ENCODE measurements at places on chromosomes 1 and 21. TPM values are rescaled to one million over a fixed set of nuclear protein-coding genes. Genes with fewer than 3 reads are reported as not detected.
A peak's percentile ranks its signal among the peaks of the same experiment; 100 is the strongest.

- DNase-seq, result no peak
These were observed 3.1 kb upstream of the EDARADD start for GRCh38 chr1:236391008-236391407.

DNA sequence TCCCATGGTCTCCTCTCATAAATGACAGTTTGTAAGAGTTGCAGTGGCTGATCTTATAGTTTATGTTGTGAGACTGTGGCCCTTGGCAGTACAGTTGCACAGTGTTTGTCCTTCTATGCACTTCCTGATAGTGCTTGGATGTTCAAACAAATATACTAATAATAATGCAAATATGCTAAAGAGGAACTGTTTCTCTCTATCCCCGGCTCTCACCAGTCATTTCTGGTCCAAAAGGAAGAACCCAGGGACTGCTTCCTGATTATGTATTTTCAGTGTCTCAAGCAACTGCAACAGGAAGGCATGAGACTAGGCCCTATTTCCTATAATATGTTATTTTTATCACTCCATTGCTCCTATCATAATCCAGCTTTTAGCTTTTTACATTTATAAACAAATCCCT, 17.0 kb upstream of the SUCO start:
- no peak for DNase-seq

GRCh38 chr1:111512132-111512889, 8.9 kb upstream of the ADORA3 start:
- DNase-seq, result no peak

- DNase-seq, result no peak
These were observed 54.4 kb downstream of the NTMT2 start for GRCh38 chr1:170200161-170200560.

- DNase-seq, result no peak
These were observed 27.0 kb downstream of the DPYD start for GRCh38 chr1:97893844-97894243.

- DNase-seq, result peak; percentile 82
These were observed 13.8 kb downstream of the TP53BP2 start for GRCh38 chr1:223831755-223832636.

DNA sequence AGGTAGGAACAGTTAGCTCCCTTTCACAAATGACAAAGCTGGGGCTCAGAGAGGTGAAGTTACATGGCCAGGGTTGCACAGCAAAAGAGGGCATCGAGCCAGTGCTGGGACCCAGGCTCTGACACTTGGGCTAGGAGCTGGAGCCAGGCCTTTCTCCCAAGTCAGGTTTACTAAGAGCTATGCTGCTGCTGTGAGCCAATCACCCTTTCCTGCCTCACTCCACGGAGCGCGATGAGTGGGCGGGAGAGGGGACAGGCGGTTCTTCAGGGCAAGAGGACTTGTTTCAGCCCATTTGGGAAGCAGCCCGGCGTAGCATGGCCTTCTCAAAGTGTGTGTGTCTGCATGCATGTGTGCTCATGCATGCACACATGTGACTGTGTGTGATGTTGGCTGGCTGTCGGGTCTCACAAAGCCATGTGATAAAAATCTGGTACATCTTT, 10.6 kb downstream of the ID3 start:
- DNase-seq, result peak; percentile 42

GRCh38 chr1:89298461-89298860, 25.8 kb upstream of the GBP5 start:
- no peak for DNase-seq

The UBL4B gene
- total RNA-seq, result not detected

- no peak for DNase-seq
These were observed 367.7 kb upstream of the DPYD start for GRCh38 chr1:98288494-98288893.

The CDA gene
- total RNA-seq, result 1.9 TPM

The DIO1 gene
- not detected for total RNA-seq

The MROH9 gene
- under 0.01 TPM for total RNA-seq

- peak; percentile 22 for DNase-seq
These were observed 75.1 kb downstream of the LYST start for GRCh38 chr1:235791532-235792060.

The CLEC20A gene
- total RNA-seq, result not detected

The LCE2C gene
- total RNA-seq, result not detected

GRCh38 chr1:10643607-10644306, 152.7 kb downstream of the CASZ1 start:
- no peak for DNase-seq

DNA sequence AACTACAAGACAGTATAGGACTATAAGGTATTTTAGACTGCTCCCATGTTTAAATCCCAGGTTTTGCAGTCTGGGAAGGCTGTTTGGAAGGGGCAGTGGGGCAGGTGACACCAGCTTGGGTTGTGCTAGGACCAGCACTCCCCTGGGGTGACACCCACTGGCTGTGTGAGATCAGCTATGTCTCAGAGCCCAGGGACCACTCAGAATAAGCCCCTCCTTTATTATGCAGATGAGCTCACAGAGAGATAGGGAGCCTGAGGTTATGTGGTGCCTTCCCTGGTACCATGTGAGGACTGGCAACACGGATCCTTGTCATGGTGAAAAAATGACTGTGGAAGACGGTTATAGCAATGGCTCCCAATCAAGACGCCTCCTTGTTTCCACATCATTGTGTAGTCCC, 71.0 kb downstream of the NENF start:
- no peak for DNase-seq

DNA sequence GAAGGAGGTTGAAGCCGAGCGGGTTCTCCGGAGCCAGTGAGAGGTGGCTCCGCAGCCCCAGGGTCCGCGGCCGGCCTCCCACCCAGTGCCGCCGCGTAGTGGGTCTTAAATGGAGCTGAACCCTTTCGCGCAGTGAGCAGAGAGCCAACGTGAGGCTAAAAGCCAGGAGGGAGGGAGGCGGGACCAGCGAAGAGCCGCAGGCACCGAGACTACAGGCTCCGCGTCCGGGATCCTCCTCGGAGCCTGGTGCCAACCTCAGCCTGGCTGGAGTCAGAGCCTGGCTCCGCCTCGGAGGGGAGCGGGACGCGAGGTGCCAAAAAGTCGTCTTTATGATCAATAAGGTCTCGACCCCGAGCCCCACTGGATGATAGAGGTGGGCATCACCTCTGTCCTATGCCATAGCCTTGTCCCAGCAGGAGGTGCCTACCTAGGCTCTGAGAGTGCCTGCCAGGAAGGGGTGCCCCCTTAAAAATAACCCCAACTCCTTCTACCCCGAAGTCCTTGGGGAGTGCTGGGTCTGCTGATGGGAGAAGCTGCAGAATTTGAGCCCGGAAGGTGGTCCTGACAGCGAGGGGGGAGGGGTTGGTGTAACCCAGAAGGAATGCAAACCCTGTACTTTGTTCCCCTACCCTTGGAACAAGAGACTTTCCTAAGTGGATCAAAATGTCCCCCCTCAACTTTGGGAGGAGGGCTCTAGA, 1.6 kb downstream of the IGSF21 start:
- no peak for DNase-seq

GRCh38 chr1:232403017-232403714, 226.8 kb downstream of the SIPA1L2 start:
- no peak for DNase-seq

GRCh38 chr1:220318673-220319072, 46.4 kb upstream of the RAB3GAP2 start:
- no peak for DNase-seq

- DNase-seq, result peak; percentile 53
These were observed 34.9 kb downstream of the ARID1A start for GRCh38 chr1:26730695-26731094.

GRCh38 chr1:70143048-70143659, 62.2 kb downstream of the LRRC40 start:
- peak; percentile 48 for DNase-seq

Measured in fibroblast of villous mesenchyme (primary cell).